ENCODE measurements at places on chromosomes 11 and 22. TPM values are rescaled to one million over a fixed set of nuclear protein-coding genes. Genes with fewer than 3 reads are reported as not detected.

Gene CAVIN3
- total RNA-seq = 26.3 TPM

GRCh38 chr11:11978792-11979487 is 29.5 kb downstream of the DKK3 start:
- peaks cover 3% of the 10 kb centered on the region for H3K27me3 ChIP-seq
- no peak for DNase-seq
- no peaks in the 10 kb centered on the region for H3K36me3 ChIP-seq
- H3K27ac ChIP-seq = no peak overlapping the region

DNA sequence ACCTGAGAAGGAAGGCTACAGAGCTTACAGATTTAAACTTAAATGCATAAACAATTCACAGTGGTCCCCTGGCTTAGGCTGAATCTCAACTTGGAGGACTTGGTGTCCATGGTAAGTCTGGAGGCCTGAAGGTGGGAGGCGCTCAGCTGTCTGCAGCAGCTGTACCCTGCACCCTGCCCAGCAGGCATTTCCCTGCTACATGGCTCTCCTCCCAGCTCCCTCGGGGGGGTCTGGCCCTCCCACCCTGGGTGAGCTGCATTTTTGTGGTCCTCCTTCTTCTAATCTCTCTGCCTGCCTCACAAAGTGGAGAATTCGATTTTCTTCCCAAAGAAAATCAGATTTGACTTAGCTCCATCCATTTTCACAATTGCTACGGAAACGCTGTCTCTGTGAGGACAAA is 273.2 kb downstream of the KIRREL3 start:
- no peak overlapping the region for H3K27ac ChIP-seq
- H3K36me3 ChIP-seq = no peaks in the 10 kb centered on the region
- no peak for DNase-seq

Gene GNAZ
- 0.54 TPM for total RNA-seq

- no peaks in the 10 kb centered on the region for H3K36me3 ChIP-seq
- no peak for DNase-seq
- no peak overlapping the region for H3K4me3 ChIP-seq
- H3K4me1 ChIP-seq = no peaks in the 10 kb centered on the region
- H3K27ac ChIP-seq = no peak overlapping the region
These were observed 12.2 kb downstream of the MRGPRD start for GRCh38 chr11:68968306-68969250.
